Skin of body (tissue), 3 donors: ENCODE measurements at places on chromosomes 11 and 22. TPM values are rescaled to one million over a fixed set of nuclear protein-coding genes. Genes with fewer than 3 reads are reported as not detected.

The GAS2 gene
- 18.9 TPM for total RNA-seq

The SLC22A24 gene
- total RNA-seq: not detected

The MS4A6E gene
- not detected for total RNA-seq

The FAM180B gene
- 0.99 TPM for total RNA-seq

The SPDYC gene
- total RNA-seq: not detected

The SUSD2 gene
- 0.99 TPM for total RNA-seq
